ENCODE measurements at places on chromosomes 3 and 15. TPM values are rescaled to one million over a fixed set of nuclear protein-coding genes. Genes with fewer than 3 reads are reported as not detected.

- DNase-seq: peak; percentile 67
Measured at GRCh38 chr15:74438721-74439316, 5.1 kb upstream of the SEMA7A start.

GRCh38 chr3:8887435-8888300 is 75.6 kb downstream of the RAD18 start:
- DNase-seq: no peak

DNA sequence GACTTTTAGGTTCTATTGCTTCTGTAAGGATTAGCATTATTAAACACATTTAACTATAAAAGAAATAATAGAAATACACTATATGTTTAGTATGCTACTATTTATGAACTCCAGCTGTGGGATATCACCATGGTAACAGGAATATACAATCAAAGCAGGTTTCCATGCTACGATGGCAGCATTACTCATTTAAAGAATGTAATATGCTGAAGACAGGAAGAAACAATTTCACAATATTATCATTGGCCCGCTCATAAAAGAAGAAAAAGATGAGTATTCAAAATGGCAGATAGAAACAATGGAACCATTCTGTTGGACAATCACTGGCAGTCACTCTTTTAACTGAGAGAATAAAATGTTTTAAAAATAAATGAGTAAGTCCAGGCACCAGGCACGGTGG is 153.4 kb downstream of the CBLB start:
- DNase-seq: no peak

DNA sequence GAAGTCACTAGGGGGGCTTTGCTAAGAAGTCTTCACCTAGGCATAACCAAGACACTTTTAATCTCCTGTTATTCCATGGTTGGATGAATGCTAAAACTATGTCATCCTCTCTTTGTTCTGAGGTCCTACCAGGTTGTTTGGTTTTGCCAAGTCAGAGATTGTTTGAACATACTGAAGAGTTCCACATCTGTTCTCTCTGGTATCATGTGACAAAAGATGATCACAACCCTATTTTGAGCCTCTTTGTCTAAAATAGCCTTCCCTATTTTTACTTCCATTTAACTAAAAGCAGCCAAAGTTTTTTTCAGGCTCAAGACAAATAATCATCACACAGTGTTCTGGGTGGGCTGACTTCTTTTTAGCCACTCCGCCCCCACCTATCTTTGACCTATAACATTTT is 218.4 kb upstream of the LMCD1 start:
- DNase-seq: no peak

DNA sequence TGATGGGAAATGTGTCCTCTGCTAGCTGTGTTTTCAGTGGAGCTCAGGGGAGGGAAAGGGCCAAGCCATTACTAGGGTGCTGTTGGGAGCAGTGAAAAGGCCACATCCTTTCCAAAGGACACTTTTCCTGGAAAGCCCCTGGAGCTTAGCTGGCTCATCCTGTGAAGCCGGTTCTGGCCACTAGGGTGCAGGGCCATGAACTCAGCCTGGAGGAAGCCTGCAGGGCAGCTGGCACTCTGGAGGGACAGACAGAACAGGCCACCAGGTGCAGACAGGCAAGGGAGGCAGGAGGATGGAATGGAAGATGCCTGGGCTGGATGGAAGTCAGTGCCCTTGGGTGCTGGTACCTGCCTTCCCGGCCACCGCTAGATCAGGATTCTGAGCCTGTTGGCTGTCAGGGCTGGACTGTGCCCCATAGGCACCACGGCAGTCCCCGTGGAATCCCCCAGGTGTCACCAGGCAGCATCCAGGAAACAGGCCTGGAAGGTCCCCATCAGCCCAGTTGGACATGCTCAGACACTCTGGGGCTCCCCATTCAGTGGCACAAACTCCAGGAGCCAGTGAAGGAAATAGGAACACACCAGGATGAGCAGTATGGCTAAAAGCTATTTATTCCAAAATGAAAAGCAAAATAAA is 76.2 kb upstream of the C2CD4B start:
- no peak for DNase-seq

- no peak for DNase-seq
Measured at GRCh38 chr3:34258271-34258998, 460.0 kb downstream of the PDCD6IP start.

- no peak for DNase-seq
Measured at GRCh38 chr15:48680841-48681240, 35.3 kb upstream of the FBN1 start.

GRCh38 chr3:130276203-130276803 is 69.2 kb upstream of the COL6A5 start:
- peak; percentile 52 for DNase-seq

DNA sequence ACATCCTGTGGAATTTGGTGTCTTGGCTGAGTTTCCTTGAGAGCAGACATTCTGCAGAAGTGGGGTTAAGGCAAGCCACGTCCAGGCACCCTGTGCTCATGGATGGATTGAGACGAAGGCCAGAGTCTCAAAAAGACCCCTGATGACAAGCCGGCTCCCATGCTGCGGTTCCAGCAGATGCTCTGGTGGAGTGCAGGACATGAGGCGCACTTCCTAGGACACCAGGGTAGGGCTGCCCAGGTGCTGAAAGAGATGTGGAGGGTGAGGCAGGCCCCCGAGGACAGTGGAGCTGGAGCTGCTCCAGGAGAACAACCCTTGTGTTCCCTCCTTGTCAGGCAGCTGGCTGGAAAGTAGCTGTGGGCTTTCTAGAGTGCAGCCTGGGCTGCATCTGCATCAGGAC is 81.0 kb downstream of the ASB7 start:
- no peak for DNase-seq

DNA sequence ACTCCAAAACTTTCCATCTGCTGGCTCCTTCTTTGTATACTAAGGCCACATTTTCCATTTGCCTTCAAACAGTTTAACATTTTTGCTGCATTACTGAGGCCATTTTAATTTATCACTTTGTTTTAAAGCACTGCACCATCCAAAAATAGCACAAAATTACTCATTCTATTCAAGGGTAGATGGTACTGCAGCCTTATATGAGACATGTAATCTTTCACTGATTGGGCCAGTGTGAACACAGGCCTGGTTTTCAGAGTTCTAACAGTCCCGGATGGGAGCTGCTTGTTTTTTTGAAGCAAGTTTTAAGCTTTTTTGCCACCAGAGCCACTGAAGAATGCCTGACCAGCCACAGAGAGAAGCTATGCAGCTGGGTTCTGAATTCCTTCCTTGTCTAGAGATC is 172.3 kb upstream of the TSC22D2 start:
- DNase-seq: no peak

GRCh38 chr3:144429719-144430121 is 458.1 kb downstream of the DIPK2A start:
- no peak for DNase-seq

DNA sequence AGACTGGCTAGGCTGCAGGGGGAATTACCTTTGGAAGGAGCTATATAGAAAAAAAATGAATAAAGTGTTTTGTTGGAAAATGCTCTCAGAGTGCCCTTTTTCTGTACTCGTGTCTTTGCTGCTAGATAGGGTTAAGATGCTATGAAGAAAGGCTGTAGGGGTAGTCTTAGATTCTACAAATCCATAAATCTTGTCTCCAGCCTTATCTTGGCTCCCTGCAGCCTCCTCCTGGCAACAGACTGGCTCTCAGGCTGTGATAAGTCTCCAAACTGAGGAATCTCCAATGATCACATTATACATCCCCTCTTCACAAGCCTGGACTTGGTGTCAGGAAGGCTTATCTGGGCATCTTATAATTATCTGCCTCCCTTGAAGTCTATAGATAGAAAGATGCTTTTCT is 9.3 kb downstream of the LPCAT4 start:
- DNase-seq: no peak

GRCh38 chr3:112115161-112115739 is 17.8 kb downstream of the GCSAM start:
- no peak for DNase-seq

- no peak for DNase-seq
Measured at GRCh38 chr15:54250326-54250725, 272.1 kb downstream of the UNC13C start.

GRCh38 chr15:66897416-66897815 is 168.0 kb upstream of the SMAD3 start:
- no peak for DNase-seq

- DNase-seq: no peak
Measured at GRCh38 chr3:12620305-12620704, 43.6 kb downstream of the RAF1 start.

GRCh38 chr15:72197460-72198355 is at the start of gene GRAMD2A:
TSS of gene GRAMD2A (minus strand) at chr15:72197787.
- DNase-seq: peak; percentile 30

GRCh38 chr3:99960941-99961340 is 143.3 kb downstream of the CMSS1 start:
- DNase-seq: peak; percentile 62

DNA sequence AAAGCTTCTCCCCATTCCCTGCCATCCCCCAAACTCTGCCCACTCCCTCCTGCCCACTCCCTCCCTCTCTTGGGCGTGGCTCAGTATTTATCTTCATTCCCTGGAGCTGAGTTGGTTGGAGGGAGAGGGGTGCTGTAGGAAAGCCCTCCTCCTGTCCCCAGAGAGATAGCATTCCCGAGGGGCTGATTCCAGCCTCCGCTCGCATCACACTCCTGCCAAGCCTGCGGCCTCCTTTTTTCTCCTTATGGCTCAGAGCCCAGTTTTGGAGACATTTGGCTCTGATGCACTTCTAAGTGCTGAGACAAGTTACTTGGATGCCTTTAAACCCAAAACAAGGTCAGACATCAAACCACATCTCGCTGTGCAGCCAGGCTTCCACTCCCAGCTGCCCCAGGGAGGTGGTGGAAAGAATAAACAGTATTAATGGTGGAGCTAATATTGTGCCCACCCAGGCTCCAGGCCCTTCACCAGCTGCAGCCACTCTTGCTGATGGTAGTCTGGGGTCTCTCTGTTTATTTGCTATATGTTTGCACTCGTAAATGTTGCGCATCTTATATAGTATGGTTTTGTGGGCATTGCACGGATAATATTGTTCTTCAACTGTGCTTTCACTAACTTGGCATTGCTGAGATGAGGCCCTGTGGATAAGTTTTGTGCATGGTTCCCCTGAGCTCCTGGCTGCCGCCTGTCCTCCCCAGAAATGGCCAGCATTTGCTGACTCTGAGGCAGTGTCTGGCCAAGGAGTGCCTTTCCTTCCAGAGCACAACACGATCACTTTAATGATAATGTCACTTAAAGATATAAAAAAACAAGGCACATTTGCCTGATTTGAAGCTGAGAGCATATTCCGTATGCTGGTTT is 157.2 kb downstream of the LRRC28 start:
- no peak for DNase-seq

- DNase-seq: peak; percentile 91
Measured at GRCh38 chr3:5426094-5426883, 238.8 kb downstream of the EDEM1 start.

DNA sequence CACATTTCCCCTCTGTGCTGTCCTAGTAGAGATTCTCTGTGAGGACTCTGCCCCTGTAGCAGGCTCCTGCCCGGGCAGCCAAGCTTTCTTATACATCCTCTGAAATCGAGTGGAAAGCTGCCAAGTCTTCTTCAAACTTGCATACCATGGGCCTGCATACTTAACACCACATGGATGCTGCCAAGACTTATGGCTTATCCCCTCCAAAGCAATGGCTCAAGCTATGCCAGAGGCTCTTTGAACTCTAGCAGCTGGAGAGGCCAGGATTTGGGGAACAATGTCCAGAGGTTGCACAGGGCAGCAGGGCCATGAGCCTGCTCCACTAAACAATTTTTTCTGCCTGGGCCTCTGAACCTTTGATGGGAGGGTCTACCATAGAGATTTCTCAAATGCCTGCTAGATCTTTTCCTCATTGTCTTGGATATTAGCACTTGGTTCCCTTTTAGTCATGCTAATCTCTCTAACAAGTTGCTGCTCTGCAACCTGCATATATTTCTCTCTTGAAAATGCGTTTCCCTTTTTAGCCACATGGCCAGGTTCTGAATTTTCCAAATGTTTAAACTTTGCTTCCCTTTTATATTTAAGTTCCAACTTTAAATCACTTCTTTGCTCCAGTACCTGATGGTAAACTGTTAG is 6.1 kb upstream of the PLSCR4 start:
- DNase-seq: no peak

- DNase-seq: no peak
Measured at GRCh38 chr15:48992545-48992944, 28.8 kb upstream of the SHC4 start.

The KCNAB1 gene
- 2.6 TPM for polyA plus RNA-seq

The NR2E3 gene
- polyA plus RNA-seq: 0.54 TPM

The CCR8 gene
- polyA plus RNA-seq: not detected

The MTFMT gene
- polyA plus RNA-seq: 15.8 TPM

The GHSR gene
- not detected for polyA plus RNA-seq

The RTP1 gene
- polyA plus RNA-seq: not detected

The TMCO5A gene
- not detected for polyA plus RNA-seq

The CASR gene
- 28.2 TPM for polyA plus RNA-seq

The CLDN18 gene
- 0.87 TPM for polyA plus RNA-seq

The FAM174B gene
- polyA plus RNA-seq: 31.0 TPM

The CD80 gene
- 0.17 TPM for polyA plus RNA-seq

The SPRED1 gene
- polyA plus RNA-seq: 28.9 TPM

Data from renal pelvis (tissue), 12 donors.